ENCODE measurements at places on chromosomes 16 and 17.
A peak's percentile ranks its signal among the peaks of the same experiment; 100 is the strongest.

GRCh38 chr17:4833941-4834680 is 971 bp downstream of the MINK1 start:
- peak; percentile 40 for DNase-seq

GRCh38 chr16:29765167-29766032 is 12.7 kb upstream of the ZG16 start:
- no peak for DNase-seq

DNA sequence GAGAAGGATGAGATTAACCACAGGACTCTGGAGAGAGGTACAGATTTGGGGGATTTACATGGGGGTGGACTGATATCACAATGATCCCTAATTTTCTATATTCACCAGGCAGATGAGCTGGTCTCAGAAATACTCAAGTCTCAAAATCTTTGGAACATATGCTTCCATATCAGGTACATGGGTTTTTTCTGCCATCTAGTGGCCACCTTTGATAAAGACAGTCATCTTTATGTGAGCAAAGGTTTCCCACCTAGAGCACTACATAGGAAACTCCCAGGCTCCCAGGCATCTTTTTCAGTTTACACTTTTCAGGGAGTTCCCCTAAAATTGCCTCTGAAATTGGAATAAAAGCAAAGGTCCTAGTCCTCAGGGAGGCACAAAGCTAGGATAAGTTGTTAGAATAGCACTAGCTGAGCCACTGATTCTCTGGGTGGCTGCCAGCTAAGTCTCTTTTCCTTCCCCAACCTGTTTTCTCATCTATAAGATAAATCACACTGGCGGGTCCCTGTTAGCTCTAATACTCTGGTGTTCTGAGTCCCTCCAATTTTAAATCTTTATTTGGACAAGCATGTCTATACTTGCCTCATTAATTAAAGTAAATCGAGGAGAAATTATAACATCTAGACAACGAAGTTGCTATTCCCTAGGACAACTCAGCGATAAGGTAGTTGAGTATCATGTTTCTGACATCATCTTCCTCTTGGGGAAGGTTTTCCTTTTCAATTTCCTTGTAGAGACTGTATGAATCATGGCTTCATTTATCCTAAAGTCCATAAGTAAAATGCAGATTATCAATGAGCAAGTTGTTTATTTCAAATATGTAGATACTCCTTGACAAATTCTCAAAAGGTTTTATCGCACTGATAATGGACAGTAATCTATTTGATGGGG is 19.0 kb upstream of the MON1B start:
- peak; percentile 60 for DNase-seq

GRCh38 chr16:88422733-88423447 is 30.2 kb upstream of the ZFPM1 start:
- no peak for DNase-seq

- DNase-seq: no peak
These were observed 64.7 kb downstream of the MRC2 start for GRCh38 chr17:62692159-62692651.

GRCh38 chr16:1080801-1081733 is 8.5 kb downstream of the SSTR5 start:
- no peak for DNase-seq

DNA sequence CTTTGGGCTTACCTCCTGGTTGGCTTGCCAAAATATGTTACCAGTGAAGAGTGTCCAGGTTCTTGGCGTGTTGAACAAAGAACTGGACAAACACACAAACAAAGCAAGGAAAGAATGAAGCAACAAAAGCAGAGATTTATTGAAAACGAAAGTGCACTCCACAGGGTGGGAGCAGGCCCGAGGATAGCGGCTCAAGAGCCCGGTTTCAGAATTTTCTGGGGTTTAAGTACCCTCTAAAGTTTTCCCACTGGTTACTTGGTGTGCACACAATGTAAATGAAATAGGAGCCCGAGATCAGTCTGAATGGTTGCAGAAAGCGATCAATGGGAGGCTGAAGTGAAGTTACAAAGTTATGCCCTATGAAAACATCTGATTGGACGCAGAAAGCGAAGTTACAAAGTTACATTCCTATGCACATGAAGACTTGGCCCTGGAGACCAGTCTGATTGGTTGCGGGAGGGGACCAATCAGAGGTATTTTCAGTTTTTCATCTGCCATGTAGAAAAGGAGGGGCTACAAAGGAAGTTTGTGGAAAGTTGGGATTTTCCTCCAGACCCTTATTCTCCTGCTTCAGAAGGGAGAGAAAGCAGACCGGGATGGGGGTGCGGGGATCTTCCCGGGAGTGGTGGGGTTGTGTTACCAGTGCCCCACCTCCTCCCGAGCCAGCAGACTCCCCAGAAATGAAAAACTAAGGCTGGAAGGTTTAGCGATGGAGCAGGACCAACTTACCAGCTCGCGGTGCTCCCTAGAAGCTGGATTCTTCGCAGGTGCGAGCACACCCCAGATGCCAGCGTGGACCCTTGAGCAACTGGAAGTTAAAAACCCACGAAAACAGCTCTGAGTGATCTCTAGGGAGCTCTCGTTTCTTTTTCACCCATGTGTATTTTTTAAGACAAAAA is at the start of gene SLFN12:
SLFN12 (minus strand) TSS at position 325 of the 899 bp plus-strand sequence. CDS start 9,472 bp downstream, outside the sequence.
- no peak for DNase-seq

- DNase-seq: no peak
These were observed 45.6 kb downstream of the ADCY7 start for GRCh38 chr16:50311891-50312501.

GRCh38 chr16:85698459-85698891 is 9.7 kb upstream of the GINS2 start:
- DNase-seq: no peak

GRCh38 chr16:46853713-46854443 is 22.9 kb upstream of the C16orf87 start:
- DNase-seq: peak; percentile 19

DNA sequence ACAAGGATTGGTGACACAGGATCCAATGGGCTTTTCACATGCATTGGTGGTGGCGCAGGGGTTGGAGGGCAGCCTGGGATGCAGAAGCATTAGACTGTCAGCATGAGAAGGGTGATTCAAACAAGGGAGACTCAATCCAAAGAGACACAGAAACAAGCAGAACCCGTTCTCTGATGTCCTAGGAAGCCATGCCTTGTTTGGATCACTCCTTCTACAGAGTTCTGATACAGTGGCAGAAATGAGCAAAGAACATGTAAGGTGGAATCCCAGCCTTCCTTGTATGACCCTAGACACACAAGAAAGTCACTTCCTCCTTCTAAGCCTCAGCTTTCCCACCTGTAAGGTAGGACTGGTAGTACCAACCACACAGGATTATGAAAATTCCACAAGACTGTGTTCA is 5.7 kb downstream of the KRT33B start:
- no peak for DNase-seq

DNA sequence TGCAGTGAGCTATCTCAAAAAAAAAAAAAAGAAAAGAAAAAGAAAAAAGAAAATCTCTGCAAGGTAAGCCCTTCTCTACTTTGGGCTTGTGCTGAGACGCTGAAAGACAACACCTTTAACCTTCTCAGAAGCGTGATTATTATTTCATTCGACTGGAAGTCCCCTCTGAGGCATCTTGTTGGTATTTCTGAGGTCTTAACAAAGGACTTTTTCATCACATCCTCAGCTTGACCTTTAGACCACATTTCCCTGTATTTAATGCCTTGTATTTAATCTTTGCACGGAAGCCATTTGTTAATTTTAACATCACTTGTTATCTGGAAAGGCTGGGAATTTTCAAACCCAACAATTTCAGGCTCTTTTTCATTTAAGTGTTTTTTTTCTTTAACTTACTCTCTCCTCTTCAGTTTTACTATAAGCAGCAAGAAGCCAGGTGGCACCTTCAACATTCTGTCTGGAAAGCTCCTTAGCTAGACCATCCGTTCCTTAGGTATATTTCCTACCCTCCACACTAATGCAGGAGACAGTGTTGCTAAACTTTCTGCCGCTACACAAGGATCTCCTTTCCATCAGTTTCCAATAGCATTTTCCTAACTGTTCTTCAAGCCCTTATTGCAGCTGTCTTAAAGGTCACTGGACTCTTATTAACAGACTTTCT is 10.3 kb downstream of the KCTD13 start:
- no peak for DNase-seq

DNA sequence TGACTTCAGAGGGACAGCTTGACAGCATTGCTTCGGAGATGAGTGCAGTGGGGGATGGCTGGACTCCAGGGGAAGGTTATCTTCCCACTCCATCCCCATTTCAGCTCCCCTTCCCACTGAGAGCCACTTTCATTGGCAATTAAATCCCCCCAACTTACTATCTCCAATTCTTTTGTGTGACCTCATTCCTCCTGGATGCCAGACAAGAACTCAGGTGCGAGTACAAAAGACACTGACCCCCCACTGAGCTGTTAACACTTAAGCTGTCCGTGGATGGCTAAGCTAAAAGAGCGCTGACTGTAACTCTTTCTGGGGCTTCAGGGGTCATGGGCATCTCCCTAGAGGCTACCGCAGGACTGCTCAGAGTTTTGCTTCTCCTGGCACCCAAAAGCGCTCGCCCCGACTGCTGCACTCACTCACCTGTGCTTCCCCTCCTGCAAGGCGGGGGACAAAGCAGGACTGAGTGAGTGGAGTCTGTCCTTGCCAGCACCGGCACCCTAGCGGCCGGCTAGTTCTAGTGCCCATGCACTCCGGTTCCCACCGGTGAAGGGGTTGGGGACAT is 44.8 kb upstream of the FBXO47 start:
- DNase-seq: no peak

DNA sequence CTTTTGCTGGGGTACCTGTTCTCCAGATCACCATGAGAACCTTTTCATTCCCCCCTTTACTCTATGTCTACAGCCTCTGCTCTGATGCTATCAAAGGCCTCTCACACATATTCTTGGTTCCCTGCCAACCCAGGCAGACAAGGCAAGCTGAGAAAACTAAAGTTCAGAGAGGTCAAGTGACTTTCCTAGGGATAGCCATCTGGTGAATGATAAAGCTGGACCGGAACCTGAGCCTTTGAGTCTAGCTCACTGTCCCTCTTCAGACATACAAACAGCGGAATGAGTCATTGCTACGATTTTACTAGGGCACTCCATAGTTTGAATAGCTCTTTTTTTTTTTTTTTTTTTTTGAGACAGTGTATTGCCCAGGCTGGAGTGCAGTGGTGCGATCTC is 73.3 kb downstream of the XYLT1 start:
- no peak for DNase-seq

- no peak for DNase-seq
These were observed 8.1 kb upstream of the TNFRSF13B start for GRCh38 chr17:16980061-16980460.

- peak; percentile 42 for DNase-seq
These were observed 6.7 kb downstream of the RUNDC3A start for GRCh38 chr17:44314869-44315661.

DNA sequence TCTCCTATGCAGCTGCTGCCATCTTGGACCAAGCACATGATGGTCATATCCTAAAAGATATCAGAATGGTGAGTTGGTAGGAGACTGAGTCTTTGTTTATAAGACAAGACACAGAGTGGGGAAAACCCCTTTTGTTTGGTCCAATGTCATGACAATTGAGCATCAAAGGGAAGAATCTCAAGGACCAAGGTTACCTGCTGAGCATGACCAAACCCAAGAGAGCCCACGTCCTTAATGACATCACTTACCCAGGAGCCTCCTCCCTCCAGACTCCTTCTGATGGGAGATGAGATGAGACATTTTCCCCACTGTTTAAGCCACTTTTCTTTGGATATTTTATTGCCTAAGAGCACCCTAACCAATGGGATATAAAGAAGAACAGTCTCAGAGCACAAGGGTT is 478.1 kb downstream of the NPIPA7 start:
- no peak for DNase-seq

DNA sequence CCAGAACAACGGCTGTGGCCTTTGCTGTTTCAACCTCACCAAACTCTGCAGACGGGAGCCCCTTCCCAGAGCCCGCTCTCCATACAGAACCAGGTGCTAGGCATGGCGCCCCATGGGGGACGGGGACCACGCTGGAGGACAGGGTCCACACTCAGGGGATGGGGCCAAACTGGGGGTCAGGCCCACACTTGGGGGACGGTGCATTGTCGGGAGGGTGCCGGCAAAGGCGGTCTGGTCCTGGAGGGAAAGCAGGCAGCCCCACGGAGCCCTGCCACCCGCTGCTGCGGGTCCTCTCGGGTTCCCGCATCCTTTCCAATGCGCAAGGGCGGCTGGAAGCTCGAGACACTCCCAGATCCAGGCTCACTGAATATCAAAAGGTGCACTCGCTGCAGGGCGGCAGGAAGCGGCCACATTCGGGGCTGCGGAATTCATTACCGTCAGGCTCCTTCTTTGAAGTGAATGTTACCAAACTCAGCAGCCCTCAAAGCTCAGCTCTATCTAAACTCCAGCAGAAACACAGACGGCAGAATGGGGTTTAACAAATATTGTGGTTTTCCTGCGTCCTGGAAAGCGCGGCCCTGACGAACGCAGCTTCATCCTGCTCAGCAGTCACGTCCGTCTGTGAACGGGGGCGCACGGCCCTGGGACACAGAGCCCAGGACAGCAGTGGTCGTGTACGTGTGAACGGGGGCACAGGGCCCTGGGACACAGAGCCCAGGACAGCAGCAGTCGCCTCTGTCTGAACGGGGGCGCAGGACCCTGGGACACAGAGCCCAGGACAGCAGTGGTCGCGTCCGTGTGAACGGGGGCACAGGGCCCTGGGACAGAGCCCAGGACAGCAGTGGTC is 41.3 kb downstream of the LMF1 start:
- no peak for DNase-seq

DNA sequence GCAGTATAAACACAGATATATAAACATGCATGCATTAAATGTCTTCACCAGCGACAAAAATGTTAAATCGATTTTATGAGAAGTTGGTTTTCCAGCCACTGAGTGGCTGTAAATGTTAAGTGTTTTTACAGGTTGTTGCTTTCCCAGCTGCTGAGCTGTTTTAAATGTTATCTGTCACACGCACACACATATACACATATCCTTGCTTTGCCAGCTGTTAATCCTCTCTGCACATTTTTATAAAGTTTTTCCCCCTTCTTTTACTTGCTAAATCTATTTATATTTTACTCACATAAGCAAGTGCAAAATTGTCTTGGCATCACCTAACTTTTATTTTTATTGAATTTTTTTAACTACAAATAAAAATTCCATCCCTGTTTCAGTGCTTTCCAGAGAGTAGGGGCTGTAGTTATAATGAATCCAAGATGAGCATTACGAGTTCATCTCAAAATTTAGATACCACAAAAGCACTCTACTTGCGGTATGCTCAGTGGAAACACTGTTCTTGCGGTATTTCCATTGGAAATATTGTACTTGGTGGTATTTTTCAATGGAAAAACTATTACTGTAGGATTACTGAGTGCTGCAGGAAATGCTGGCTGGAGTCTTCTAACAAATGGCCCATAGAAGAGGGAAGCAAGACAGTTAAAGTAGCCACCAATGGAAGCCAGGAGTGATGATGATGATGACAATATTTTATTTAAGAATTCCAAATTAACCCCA is 124.9 kb upstream of the KCNJ16 start:
- no peak for DNase-seq

GRCh38 chr16:79318143-79318899 is 282.2 kb downstream of the MAF start:
- DNase-seq: no peak
